Stimulated activated naive CD8-positive, alpha-beta T cell treated with anti-CD3 and anti-CD28 coated beads, Interleukin-15, amount 100 ng/mL, for 72 hours (primary cell): ENCODE measurements at places on chromosomes 4 and X.

DNA sequence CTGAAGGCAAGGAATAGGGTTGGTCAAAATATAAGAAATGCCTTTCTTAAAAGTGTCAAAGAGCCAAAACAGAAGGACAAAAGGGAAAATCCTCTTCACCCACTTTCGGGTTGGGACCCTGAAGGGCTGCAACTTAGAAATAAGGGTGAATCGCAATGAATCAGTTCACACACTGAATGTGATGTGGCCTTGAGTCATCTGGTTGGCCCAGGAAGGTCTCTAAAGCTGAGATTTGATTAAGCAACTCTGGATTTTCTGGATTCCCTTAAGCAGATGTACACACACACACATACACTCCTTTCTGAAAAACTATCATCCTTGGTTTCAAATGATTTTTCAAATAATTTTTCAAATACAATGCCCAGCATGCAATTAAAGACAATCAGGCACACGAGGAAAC, 13.1 kb downstream of the TAB3 start:
- no peak for DNase-seq

DNA sequence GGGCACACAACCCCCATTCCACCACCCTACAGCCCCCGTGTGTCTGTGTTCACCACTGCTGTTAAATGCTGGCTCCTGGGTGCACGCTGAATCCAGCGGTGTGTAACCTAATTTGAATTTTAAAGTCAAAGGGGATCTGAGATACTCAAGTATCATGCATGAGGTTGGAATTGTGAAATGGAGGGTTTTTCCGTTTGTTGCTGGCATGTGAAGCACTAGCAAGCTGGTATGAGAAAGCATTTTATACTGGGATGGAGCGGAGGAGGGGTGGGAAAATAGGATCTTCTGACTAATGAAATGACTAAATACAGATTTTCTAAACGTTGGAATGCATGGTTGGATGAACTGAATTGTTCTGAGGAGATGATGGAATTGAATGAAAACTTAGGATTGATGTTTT, 36.9 kb upstream of the FAT1 start:
- DNase-seq = no peak

GRCh38 chr4:25859429-25860148, 3.2 kb downstream of the SEL1L3 start:
- DNase-seq = no peak

DNA sequence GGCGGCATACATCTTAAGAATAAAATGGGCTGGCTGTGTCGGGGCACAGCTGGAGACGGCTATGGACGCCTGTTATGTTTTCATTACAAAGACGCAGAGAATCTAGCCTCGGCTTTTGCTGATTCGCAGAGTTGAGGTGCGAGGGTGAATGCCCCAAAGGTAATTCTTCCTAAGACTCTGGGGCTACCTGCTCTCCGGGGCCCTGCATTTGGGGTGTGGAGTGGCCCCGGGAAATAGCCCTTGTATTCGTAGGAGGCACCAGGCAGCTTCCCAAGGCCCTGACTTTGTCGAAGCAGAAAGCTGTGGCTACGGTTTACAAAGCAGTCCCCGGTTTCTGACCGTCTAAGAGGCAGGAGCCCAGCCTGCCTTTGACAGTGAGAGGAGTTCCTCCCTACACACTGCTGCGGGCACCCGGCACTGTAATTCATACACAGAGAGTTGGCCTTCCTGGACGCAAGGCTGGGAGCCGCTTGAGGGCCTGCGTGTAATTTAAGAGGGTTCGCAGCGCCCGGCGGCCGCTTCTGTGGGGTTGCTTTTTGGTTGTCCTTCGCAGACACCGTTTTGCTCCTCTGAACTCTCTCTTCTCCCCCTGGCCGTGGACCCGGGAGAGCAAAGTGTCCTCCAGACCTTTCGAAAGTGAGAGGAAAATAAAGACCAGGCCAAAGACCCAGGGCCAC, 1.9 kb downstream of the SHOX start:
- DNase-seq = no peak

DNA sequence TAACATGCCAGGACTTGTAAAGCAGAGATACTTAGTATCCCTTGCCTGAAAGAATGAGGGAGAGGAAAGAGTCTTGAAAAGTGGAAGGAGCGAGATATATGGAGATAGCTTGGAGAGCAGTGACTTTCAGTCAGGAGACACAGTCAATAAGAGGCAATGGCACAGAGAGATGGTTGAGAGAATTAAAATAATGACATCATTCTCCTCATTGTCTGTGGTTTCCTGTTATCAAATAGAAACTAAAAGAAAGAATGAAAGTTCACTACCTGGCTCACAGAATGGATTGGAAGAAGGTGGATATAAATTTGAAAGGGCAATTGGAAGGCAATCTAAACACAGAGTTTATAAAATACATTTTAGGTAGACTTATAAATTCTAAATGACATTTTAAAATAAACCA, 760.2 kb upstream of the AADAT start:
- no peak for DNase-seq

- DNase-seq = no peak
These were observed 647.6 kb upstream of the ACTRT1 start for GRCh38 chrX:128699716-128700285.

GRCh38 chr4:9891056-9891455, 109.6 kb downstream of the DRD5 start:
- DNase-seq = no peak

DNA sequence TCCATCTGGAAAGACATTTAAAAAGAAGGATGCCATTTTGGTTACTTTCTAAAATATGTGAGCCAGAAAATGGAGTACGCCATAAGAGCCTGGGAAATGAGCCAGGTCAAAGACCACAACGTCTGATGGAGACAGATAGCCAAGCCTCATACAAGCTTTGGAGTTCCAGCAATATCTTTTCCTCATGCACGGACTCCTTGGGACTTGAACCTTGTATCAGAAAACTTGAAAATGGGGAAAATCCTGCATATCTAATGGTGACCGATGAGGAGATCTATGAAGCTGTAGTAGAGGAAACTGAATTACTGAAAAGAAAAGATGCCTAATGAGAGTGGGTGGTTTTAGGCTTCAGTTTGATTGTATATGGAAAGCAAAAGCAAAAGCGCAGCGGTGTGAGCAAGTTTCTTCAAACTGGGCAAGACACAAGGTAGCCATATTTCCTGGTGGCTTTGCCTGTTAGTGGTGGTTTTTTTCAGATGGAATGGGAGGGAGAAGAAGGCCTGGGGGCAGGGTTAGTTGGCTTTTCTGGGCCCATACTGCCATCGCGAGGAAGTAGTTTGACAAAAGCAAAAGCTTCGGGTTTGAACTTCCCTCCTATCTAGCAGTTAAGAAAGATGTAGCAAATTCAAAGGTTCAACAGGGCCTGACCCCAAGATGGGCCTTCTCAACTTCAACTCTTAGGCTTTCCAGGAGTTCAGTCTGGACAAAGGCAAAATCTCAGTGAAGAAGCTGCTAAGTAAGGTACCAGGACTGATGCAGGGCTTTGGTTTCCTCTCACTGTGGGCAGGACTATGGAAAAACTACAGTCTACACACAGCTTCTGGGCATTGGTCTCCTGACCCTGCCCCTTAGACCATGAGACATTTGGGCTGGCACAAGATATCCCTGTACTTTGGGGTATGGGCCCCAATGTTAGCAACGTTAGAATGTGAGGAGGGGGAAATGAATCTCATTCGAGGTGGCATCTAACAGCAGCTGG, 210.0 kb upstream of the STK26 start:
- peak; percentile 74 for DNase-seq

DNA sequence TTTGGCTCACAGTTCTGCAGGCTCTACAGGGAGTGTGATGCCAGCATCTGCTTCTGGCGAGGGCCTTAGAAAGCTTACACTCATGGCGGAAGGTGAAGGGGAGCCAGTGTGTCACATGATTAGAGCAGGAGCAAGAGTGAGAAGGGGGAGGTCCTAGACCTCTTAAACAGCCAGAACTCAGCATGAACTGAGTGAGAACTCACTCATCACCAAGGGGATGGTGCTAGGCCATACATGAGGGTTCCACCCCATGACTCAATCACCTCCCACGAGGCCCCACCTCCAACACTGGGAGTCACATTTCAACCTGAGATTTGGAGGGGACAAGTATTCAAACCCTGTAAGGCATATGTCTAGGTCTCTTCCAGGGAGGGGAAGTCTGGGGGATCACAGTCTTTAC, 33.4 kb downstream of the SPRY1 start:
- peak; percentile 32 for DNase-seq
